ENCODE measurements at places on chromosomes 11 and 22.

GRCh38 chr22:39894554-39895092 lies 1.1 kb upstream of the ENTHD1 start:
- no peak for DNase-seq

DNA sequence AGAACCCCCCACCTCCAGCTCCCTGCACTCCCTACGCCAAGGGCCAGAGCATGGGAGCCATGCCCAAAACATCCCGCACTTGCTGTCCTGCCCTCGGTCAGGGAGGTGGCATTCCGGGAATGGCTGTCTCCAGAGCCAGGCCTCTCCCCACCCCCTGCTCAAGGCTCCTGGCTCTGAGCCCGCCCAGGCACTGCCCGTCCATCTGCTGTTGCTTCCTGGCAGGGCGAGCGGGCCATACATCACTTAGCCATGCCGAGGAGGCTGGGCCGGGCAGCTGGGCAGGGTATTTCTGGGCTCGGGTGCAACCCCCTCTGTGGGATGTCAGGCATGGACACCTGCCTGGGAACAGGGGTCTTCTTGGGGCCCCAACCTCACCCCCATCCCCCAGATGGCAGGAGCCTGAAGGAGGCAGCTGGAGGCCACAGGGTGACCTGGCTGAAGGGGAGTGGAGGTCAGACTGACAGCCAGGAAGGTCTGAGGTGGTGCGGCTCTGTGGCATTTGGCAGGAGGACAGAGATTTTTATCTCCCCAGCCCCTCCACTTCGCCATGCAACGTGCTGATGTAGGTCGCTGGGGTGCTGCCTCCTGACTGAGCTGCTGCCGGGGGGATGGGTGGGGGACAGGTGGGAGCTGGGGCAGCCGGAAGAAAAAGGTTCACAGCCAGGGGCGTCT lies 8.7 kb upstream of the CABP7 start:
- DNase-seq: peak; percentile 41

DNA sequence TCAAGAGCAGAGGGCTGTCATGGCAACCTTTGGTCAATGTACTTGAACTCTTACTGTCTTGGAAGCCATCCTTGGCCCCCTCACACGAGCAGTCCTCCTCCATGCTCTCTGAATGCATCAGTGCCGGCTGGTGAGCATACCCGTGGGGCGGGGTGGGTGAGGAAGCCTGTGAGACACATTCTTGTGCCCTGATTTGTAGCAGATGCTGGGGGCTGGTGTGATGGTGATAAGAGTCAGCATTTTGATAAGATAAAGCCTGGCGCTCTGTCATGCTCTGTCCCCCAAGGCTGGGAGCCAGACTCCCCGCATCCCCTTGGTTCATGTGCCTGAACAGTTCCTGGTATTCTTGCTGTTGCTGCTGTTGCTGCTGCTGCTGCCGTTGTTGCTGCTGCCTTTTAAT lies 20.5 kb upstream of the APOA1 start:
- DNase-seq: no peak

- no peak for DNase-seq
Observed at GRCh38 chr22:47207387-47207786, 444.9 kb downstream of the TBC1D22A start.

- peak; percentile 17 for DNase-seq
Observed at GRCh38 chr11:93986716-93987115, 34.4 kb upstream of the HEPHL1 start.

DNA sequence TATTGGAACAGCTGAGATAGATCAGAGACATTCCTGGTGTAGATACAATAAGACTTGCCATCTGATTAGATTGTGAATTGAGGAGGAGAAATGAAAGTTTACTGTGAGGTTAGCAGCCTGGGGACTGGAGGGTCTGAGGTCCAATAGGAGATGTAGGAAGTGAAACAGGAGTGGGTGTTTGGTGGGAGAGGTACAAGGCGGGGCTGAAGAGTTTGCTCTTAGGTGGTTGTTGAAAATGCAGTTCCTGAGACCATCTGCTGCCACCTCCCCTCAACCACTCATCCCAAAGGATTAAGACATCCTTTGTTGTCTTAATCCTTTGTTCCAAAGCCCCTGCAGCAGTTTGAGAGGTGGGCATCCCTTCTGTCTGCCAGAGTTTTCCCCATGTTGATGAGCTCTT lies 14.8 kb downstream of the PIWIL4 start:
- DNase-seq: no peak

All from Daoy (cell line).